ENCODE measurements at places on chromosomes 1 and 21.

GRCh38 chr21:16071761-16072160 is 342.0 kb downstream of the USP25 start:
- no peak for DNase-seq

- DNase-seq: no peak
These were observed 98.4 kb upstream of the KAZN start for GRCh38 chr1:14500041-14500440.

GRCh38 chr1:53575141-53575954 is 116.1 kb downstream of the DMRTB1 start:
- DNase-seq: no peak

DNA sequence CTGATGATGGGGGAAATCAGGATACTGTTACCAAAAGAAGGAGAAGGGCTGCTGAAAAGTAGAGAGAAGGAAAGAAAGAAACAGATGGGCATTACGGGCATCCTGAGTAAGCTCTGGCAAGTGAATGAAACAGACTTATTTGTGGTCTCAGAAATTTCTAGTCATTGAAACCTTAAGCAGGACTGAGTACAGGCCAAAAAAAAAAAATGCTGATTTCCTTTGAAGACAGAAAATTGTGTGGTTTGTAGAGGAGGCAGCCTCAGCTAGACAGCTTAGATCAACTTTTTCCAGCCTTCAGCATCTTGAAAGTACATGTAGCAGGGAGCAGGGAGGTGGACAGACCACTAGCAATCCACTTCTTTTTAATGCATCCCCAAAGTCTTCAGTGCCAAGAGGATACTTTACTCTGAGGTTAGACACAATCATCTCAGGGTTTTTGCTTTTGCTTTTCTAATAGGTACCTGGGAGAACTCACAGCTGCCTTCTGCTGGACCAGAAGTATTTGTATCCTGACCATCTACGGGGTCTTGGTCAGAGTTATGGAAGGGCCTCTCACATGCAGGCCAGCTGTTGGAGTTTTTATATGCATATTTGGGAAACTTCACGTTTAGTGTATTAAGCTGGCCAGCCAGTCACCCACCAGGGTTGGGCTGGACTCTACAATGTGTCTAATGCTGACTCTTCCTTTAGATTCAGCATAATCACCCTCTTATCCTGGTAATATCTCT is 10.6 kb upstream of the CAPZB start:
- no peak for DNase-seq

DNA sequence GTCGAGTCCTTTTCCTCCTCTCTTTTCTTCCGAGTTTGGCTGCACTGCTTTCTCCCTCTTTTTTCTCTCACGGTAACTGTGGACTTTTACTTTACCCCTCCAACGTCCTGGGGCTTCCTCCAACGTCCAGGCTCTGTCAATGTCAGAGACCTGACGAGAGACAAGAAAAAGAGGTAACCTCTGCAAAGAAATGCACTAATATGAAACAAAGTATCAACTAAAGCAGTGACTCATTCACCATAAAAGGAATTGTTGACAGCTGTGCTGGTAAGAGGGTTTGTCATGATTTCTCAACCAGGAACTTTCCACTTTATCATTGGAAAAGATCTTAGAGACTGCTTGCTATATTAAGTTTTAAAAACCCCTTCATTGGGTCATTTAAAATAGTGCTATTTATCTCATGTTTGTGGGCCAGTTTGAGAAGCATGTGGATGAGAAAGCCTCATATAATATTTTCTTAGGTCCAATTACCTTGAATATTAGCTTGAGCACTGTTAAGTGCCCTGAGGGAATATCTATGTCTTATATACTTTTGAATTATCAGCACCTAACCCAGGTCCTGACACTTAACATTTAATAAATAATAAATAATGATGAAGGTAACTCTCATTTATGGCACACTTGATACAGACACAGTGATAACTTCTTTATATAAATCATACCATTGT is at the start of gene GBP2:
Gene GBP2 (minus strand): TSS at position 202 of the 668 bp plus-strand sequence. CDS start 4,148 bp downstream, outside the sequence.
- peak; percentile 66 for DNase-seq

DNA sequence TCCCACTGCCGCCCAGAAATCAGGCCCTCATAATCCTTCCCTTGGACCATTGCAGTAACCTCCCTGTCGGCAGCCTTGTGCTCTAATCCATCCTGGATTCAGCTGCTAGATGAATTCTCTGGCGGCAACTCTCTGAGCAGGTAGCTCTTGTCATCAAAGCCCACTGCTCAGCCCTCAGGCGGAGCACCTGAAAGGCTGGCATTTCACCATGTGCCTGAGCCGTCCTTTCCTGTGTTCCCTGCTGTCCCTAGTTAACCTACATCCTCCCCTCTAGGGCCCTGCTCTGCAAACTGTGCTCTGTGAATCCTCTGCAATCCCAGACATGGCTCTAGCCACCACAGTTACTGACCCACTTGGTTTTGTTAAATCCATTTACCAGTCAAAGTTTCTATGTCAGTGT is 118.0 kb downstream of the KAZN start:
- no peak for DNase-seq

- DNase-seq: no peak
These were observed 12.9 kb downstream of the CSRP1 start for GRCh38 chr1:201493757-201494617.

DNA sequence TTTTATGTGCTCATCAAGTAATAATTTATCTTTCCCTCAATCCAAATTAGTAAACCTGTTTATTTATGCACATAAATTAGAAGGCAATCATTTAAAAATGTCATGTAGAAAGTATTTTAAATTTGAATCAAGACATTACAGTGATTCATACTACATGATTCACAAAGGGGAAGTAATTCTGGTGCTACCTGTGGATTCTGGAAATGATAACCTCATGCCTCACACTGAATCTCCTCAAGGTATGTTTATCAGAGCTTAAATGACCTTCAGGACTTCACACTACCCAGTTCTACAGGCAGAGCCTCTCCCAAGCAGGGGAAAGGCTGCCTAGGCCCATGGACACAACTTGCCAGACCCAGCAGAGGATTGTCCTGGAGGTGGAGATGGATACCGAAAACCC is 25.2 kb upstream of the TDRD10 start:
- DNase-seq: no peak

DNA sequence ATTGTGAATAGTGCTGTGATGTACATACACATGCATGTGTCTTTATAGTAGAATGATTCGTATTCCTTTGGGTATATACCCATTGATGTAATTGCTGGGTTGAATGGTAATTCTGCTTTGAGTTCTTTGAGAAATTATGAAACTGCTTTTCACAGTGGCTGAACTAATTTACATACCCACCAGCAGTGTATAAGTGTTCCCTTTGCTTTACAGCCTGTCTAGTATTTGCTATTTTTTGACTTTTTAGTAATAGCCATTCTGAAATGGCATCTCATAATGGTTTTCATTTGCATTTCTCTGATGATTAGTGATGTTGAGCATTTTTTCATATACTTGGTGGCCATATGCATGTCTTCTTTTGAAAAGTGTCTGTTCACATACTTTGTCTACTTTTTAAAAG is 54.5 kb upstream of the FAM78B start:
- DNase-seq: no peak

DNA sequence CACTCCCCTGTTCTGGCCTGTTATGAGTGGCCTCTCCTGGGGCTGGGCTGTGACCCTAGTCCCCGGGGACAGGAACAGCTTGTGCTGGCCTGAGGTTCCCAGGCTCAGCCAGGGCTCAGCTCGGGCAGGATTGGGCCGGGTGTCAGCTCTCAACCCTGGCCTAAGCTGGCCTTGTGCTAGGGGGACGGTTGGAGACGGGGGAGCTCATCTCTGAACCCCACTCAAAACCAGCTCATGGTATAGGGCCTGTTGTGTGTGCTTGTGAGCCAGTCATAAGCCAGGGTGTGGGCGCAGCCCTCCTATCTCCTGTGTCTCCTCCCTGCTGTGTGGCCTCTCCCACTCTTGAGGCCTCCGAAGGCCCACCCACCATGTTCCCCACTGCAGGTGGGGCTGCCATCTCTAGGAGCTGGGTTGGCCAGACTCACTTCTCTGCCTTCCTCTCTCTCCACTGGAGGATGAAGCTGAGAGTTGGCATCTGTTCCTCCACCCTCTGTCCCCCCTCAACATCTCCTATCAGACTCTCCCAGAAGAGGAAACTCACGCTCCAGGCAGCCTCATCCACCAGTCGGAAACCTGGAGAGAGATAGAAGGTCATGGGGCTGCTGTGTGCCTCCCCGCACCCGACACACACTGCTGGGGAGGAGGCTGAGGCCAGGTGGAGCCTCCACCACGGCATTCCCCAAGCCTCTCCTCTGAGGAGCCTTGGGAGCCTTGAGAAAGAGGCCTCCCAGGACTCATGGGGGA is 1.4 kb downstream of the PEAR1 start:
- no peak for DNase-seq

DNA sequence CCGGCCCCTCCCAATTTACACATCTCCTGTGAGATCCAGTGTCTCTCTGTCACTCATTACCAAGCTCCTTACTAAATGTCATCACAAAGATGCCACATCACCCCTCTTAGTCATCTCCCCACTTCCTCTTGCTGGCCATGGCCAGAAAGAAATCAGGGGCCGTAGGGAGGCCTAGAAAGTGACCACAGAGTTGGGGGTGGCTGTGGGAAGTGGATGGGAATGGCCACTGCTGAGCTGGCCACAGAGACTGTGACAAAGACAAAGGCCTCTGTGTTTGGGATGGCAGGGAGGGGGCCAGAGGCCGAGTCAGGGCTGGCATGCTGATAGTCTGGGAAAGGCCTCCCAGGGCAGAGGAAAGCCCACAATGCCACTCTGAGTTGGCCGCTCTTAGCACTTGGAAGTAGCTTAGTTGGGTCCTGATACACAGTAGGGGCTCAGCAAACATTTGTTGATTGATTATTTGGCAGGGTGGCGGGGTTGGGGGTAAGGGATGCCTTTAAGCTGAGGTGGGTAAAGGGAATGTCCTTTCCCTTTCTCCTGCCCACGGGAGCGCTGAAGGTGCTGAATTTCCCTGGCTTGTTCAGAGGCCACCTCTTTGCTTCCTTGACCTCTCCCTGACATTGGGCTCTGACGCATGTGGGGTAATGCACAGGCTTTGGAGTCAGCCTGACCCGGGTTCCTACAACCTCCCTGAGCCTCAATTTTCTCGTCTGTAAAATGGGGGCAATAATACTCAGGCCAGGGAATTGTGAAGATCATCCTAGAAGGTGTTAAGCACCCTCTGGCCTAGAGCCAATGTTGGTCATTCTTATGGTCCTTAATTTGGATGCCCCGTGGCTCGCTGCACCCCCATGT is 13.2 kb downstream of the NAV1 start:
- no peak for DNase-seq

- no peak for DNase-seq
These were observed 62.3 kb downstream of the NID1 start for GRCh38 chr1:236002572-236002971.

GRCh38 chr1:52628614-52629324 is 4.2 kb upstream of the SHISAL2A start:
- no peak for DNase-seq

DNA sequence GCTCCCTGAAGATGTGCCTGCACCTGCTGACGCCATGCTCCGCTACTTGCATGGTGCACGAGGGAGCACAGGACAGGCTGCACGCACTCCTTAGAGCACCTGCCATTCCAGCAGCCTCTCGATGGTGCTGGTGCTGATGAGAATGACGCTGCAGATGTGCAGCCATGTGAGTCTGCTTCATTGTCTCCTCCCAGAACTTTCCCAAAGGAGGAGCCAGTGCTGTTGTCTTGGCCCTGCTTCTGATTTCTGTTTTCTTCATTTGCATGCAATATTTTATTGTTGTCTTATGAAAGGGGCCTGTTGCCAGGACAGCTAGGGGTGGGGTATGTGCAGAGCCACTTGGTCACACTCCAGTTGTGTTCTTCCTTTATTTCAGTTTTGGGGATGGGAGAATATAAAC is 70.1 kb downstream of the PCBP3 start:
- no peak for DNase-seq

DNA sequence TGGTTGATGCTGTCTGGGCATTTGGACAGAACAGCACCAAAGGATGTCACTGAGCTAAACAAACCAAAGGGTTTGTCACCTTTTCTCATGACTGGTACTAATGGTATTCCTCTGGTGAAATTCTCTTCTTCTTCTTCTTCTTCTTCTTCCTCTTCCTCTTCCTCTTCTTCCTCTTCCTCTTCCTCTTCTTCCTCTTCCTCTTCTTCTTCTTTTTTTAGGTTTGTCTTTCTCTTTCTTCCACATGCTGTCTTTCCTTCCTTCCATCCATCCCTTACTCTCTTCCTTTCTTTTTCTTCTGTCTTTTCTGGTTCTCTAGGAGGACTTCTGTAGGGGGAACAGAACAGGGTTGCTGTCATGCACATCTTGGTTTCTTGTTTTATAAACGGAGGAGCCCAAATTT is 9.3 kb upstream of the IGFN1 start:
- no peak for DNase-seq

- no peak for DNase-seq
These were observed 87.8 kb downstream of the GLUL start for GRCh38 chr1:182303778-182304177.

DNA sequence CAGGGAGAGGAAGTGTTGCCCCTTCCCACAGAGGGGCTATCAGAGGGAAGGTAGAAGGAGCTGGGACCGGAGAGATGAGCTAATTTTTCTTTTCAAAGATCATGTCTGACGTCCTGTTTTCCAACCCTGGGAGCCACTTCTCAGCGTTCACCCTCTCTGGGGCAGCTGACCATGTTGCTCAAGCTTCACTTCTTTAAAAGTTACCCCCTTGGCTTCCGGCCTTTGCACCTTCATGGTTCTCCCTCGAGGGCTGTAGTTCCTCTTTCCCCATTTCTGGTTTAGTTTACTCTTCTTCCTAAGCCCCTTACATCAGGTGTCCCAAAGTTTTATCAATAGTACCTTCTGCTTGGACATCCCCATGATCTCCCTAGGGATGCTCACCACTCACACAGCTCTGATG is 23.8 kb upstream of the CSF1 start:
- no peak for DNase-seq

DNA sequence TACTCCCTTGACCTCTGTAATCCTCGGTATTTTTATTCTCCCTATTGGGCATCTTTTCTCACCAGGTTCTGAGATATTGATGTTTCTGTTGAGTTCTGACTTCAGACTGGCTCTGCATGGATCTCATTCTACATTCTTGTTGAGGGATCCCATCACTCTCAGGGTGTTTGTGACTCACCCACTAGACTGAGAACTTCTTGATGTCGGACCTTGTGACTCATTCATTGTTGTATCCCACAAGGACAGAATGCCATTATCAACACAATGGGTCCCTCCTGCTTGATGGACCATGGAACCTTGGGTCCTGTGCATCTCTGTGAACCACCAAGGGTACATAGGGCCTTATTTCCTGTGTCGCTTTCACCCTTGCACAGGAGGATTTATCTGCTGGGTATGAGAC is 174.1 kb downstream of the PBX1 start:
- no peak for DNase-seq

- no peak for DNase-seq
These were observed 371.2 kb upstream of the PLXNA2 start for GRCh38 chr1:208615371-208615770.

- DNase-seq: no peak
These were observed 548 bp upstream of the MFSD2A start for GRCh38 chr1:39954324-39954869.

GRCh38 chr1:59332983-59333382 is 36.1 kb downstream of the FGGY start:
- DNase-seq: no peak

- no peak for DNase-seq
These were observed 58.4 kb upstream of the VCAM1 start for GRCh38 chr1:100661176-100661575.

GRCh38 chr21:45506241-45506817 is 35.9 kb downstream of the SLC19A1 start:
- no peak for DNase-seq

All from CD4-positive, alpha-beta T cell treated with Interleukin-6 at 100 ng/mL for 8 hours (primary cell).